ENCODE measurements at places on chromosomes 2 and 18.

- no peak for DNase-seq
Measured at GRCh38 chr2:10397297-10397875, 50.7 kb downstream of the ODC1 start.

DNA sequence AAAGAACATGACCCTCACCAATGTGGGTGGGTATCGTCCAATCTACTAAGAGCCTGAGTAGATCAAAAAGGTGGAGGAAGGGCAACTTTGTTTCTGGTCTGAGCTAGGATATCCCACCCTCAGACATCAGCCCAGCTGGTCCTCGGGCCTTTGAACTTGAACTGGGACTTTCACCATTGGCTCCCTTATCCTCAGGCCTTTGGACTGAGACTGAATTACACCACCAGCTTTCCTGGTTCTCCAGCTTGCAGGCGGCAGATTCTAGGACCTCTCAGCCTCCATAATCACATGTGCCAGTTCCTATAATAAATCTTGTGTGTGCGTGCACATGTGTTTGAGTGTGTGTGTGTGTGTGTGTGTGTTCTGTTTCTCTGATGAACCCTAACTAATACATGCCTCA lies 10.6 kb downstream of the MGAT4A start:
- DNase-seq = no peak

- DNase-seq = no peak
Measured at GRCh38 chr2:17591846-17592245, 51.4 kb downstream of the VSNL1 start.

DNA sequence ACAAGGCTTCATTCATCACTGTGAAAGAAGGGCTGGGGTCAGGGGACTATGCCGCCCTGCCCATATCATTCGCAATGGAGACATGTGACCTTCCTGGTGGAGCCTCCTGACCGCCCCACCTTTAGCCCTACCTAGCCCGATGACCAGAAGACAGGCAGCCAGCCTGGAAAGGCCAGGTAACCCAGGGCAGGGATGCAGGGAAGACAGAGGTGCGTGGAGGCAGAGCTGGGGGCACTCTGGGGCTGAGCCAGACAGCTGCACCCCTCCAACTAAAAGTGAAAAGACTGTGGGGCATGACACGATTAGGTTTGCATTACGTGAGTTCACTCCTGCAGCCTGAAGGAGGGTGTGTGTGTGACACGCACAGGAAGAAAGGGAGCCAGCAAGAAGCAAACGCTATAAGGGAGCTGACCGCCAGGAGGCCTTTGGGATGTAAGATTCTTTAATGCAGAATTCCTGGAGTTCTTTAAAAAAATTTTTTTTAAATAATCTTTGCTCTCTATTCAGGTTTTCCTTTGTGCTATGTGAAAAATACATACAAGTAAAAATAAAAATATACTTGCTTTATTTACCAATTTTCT lies 3.7 kb upstream of the HES6 start:
- DNase-seq = no peak

GRCh38 chr2:178392215-178392614 lies 58.8 kb downstream of the PRKRA start:
- DNase-seq = no peak

DNA sequence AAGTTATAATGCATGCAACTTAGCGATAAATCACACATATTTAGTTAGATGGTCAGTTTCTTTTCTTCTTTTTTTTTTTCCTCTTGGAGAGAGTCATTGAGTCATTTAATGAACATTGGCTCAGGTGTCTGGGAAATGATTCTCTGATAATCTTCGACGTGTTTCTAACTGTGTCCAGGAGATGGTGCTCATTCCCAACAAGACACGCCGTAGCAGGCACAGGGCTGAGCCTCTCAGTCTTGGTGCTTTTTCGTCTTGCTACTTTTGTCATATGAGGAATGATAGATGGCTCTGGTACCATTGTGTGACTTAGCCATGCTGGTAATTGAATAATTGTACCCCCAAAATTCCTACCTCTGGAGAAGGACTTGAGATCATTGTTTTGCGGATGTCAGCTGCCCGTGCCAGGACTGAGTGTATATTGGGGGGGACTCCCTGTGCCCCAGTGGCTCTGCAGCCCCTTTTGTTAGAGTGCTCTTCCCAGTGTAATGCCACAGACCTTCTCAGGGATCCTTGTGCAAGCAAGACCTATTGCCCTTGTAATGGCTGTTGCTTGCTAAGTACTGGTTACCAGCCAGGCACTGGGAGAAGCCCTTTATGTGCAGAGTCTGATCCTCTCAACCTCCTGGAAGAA lies 107.6 kb upstream of the CYRIA start:
- DNase-seq = no peak

- DNase-seq = no peak
Measured at GRCh38 chr18:53735526-53735925, 488.9 kb downstream of the MBD2 start.

GRCh38 chr2:58054264-58054663 lies 7.7 kb downstream of the VRK2 start:
- DNase-seq = no peak
